ENCODE measurements at places on chromosomes 3 and 15.

DNA sequence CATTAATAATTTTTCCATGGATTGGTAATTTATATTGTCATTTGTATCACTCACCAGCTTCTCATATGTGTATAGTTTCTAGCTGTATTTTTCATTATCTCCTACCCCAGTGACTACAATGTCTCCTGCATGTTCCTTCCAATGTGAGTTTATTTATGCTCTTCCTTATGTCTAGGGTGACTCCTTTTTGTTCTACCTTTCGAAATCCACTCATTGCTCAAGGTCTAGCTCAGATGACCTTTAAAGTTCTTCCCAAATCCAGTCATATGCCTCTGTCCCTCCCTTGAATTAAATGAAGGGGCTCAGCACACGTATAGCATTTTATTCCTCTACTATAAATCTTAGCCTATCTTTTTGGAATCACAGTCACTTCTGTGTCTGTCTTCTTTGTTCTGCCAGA lies 53.0 kb downstream of the TMEM45A start:
- no peak for DNase-seq

GRCh38 chr3:186070996-186071395 lies 37.9 kb downstream of the ETV5 start:
- no peak for DNase-seq

DNA sequence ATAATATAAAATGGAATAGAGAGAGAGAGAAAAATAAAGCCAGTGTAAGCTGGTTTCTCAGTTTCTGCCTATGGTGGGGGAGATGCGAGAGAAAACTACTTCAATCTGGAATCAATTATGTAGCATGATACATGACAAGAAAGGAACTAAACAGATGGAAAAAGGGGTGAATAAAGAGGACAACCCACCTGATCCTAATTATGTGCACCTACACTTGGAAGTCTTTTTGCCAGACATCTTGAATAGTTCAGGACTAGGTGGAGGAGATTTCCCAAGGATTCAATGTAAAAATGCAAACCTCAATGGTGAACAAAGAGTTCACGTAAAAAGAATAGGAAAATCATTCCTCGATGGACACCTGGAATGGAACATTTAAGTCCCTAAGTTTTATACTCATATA lies 524.4 kb upstream of the RGMA start:
- no peak for DNase-seq

GRCh38 chr15:69290346-69291164 lies 8.2 kb upstream of the PAQR5 start:
- DNase-seq, result no peak

DNA sequence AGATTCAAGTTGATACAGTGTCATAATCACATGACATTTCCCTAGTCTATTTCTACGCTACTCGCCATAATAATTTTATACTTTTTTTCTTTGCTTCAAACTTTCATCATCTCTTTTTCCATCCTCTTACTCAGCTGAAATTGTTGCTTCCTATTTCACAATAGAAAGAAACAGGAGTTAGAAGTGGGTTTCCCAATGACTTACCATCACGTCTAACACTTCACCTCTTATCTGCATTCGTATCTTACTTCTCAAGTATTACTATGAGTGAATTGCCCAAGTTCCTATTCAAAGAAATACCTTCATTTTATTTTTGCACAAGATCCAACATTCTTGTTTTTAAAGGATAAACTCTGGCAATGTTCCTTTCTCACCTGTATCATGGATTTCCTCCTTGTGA lies 1539.9 kb downstream of the SI start:
- no peak for DNase-seq

DNA sequence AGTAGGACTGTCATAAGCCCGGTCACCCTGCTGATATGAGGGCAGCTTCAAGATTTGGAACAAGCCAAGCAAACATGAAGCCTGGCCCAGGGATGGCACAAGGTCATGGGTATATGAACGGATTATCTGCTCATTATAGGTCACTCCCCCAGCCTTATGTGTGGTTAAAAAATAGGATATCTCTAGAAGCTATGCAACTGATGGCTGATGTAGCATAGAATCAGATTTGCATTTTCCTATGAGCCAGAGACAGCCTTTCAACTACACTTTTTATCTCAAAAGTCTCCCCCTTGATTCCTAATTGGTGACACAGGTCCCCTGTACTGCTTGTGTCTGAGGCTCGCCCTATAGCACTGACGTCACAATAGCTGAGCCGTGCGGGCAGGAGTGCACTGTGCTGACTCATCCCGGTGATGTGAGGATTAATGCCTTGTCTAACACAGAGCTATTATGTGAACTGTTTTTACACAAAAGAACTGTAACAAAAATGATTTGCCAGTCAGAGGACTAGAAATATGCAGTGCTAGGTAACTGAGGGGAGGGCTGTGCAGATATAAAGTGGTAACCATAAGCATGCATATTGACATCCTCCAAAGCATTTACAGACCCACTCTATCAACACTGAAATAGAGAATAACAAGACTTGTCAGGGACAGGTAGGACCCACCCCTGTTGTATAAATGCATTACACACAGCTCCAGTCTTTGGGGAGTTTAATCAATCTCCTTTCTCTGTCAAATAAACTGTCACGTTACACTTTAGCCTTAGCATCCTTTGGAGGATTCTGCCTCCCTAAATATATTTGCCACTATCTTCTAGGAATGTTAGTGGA lies 204.9 kb downstream of the TIGIT start:
- no peak for DNase-seq

DNA sequence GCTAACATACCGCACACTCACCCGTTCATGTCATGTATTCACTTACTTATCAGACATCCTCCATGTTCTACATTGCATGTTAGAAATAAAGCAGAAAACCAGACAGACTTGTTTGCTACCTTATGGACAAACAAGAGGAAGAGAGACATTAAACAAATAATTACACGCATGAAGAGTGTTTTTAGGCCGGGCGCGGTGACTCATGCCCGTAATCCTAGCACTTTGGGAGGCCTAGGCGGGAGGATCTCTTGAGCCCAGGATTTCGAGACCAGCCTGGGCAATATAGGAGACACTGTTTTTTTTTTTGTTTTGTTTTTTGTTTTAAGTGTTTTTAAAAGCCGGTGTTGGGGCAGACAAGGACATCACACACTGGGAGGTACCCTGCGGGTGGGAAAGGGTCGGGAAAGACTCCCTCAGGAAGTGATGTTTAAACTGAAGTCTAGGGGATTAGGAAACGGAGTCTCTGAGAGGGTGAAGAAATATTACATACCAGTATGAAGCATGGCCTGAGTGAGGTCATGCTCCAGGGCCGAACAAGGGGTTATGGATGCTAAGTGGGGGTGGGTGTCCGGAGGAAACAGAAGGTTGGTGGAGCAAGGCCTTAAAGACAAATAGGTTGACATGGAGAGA lies 2.1 kb upstream of the USP3 start:
- no peak for DNase-seq

DNA sequence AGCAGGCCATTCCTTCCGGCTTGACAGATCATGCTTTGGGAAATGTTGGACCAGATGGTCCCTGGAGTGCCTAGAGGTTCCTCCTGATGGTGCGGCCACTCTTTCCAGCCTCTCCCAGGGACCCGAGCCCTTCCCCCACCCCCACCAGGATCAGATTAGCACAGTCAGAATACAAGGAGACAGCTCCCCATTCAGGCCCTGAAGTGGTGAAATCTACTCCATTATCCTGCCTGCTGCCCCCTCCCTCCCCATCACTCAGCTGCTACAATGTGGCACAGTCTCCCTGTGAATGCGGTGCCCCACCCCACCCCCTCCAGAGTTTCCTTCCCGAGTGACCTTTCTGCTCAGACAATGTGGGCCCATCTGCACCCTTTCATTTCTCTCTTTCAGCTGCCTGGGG lies 29.4 kb downstream of the RNU5B-1 start:
- no peak for DNase-seq

DNA sequence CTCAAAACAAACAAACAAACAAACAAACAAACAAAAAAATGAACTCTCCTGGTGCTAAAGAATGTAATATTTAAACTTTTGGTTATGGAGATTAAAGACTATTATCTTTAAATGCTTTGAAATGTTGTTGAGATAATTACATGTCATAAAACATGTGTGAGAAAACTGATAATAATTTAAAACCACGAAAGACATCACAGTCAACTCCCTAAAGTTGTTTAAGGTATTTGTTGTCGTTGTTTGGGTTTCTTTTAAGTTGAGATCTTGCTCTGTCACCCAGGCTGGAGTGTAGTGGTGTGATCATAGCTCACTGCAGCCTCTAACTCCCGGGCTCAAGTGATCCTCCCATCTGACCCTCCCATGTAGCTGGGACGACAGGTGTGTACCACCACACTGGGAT lies 12.0 kb downstream of the EFCAB12 start:
- DNase-seq, result no peak

DNA sequence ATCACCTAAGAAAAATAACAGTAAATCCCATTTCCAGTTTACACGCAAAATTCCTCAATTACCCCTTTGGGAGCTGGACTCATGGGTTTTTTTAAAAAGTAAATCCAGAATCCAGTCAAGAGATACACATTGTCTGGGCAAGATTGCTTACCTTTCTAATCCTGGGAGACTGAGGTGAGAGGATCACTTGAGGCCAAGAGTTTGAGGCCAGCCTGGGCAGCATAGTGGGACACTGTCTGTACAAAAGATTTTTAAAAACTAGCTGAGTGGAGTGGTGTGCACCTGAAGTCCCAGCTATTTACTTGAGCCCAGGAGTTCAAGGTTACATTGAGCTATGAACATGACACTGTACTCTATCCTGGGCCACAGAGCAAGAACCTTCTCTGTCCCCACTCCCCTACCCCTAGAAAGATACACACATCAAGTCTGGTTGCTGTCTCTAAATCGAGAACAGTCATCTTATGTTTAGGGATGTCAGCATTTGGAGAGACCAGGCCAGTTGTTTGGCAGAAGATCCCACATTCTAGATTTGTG lies 39.0 kb downstream of the DAG1 start:
- no peak for DNase-seq

GRCh38 chr3:198025644-198026043 lies 65.6 kb downstream of the LMLN start:
- no peak for DNase-seq

DNA sequence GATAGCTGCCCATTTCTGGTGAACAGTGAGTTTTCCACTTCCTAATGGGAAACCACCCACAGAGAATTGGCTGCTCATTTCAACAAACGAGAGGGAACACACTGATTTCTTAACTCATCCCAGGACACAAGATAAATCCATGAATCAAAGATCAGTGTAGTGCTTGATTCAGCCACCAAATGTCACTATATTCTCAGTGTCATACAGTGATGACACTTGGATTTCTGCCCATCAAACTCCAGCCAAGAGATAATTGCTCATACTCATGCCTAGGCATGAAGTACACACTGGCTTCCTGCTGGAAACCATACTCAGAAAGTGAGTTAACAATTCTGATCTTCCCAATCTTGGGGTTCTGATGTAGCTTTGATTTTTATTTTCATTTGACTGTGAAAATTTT lies 35.4 kb upstream of the GRM7 start:
- no peak for DNase-seq

DNA sequence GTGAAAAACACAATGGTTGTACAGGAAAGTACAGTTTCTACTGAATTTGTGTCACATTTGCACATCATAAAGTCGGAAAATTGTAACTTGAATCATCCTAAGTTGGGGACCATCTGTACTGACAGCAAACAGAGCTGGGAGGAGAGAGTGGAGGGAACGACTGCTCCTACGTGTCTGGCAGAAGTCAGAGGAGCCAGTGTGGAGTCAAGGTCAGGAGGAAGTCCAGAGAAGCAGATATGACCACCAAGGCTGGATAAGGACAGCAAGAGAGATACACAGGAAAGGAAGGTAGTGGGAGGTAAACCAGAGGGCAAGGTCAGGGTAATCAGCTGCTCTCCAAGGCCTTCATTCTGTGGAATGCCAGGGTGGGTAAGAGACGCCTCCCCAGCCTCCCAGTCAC lies 2.7 kb upstream of the CILP start:
- no peak for DNase-seq

- no peak for DNase-seq
Observed at GRCh38 chr15:45386420-45386819, 8.1 kb upstream of the GATM start.

- DNase-seq, result peak; percentile 36
Observed at GRCh38 chr3:14467814-14468620, 65.6 kb downstream of the SLC6A6 start.

DNA sequence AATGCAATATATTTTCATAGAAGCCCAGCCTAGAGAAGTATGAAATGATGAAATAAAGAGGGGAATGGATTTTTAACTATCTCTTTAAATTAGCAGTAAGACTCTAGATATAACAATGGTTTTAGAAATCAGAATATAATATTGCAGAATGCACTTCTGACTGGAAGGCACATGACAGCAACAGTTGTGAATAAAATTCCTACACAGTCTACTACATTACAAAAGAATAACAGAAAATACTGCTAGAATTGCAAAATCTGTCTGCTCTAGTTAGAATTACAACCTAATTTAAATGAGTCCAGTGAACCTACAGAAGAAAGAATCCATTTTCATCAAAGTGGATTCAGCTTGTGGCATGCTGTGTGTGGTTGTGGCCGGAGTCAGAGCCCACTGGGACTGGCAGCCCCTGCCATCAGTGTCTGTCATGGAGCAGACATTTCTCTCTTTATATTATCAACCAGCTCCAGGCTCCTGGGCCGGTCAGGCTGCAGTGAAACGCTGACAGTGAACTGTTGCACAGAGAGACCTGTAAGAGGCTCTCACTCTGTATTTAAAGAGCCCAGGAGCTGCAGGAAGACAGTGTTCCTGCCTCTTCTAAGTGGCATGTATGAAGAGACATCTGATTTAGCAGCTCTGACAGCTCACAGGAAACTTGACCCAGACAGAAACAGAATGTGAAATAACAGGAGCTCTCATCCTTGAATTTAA lies 1523.8 kb upstream of the CADM2 start:
- no peak for DNase-seq

GRCh38 chr3:193863657-193864357 lies 270.8 kb downstream of the OPA1 start:
- DNase-seq, result no peak

DNA sequence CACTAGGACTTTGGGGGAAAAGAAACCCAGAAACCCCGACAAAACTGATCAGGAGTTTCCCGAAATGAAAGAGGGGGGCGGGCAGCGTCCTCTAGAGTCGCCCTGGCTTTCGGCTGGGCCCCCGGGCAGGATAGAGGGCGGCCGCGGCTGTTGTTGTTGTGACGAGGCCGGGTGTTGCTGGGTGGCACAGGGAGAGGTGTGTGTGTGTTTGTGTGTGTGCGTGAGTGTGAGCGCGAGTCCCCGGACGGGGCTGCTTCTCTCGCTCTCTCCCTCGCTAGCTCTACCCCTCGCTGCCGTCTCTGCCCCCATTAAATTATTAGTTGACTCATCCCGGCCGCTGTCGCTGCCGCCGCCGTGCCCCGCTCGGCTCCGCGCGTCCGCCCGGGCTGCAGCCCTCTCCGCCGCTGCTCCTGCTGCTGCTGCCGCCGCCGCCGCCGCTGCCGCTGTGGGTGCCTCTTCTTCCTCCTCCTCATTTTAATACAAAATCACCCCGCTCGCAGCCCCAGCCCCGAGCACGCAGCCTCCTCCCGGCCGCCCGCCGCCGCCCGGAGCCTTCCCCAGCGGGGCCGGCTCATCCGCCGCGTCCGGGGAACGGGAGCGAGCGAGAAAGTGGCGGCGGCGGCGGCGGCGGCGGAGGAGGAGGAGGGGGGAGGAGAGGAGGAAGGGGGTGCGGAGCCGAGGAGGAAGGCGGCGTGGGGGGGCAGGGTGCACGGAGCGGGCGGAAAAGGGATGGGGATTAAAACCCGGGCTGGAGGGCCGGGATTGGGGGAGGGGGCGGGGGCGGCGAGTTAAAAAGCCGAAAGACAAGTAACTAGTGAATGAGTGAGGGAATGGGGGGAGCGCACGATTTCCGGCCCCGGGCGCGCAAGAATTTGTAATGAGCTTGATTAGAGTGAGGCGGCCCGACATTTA lies at the start of gene SATB1:
Gene SATB1, minus strand, starts transcription at position 611 of the 912 bp plus-strand sequence. CDS start 4,372 bp downstream, outside the sequence.
- peak; percentile 48 for DNase-seq

- DNase-seq, result peak; percentile 81
Observed at GRCh38 chr3:134473868-134474546, 11.8 kb downstream of the ANAPC13 start.

Data from hematopoietic multipotent progenitor cell treated with erythropoietin and hydrocortisone succinate and interleukin-3 and kit ligand, for 15 days (in vitro differentiated cells).